ENCODE measurements at places on chromosomes 1 and 21.

- H3K27me3 ChIP-seq, result no peaks in the 10 kb centered on the region
- H3K4me3 ChIP-seq, result no peak overlapping the region
- H3K27ac ChIP-seq, result no peak overlapping the region
- H3K36me3 ChIP-seq, result no peaks in the 10 kb centered on the region
- no peaks in the 10 kb centered on the region for H3K4me1 ChIP-seq
These were observed 6.2 kb upstream of the HMGCS2 start for GRCh38 chr1:119774746-119775490.

GRCh38 chr1:88289401-88290102 lies 394.5 kb upstream of the PKN2 start:
- H3K4me3 ChIP-seq, result no peak overlapping the region
- DNase-seq, result no peak
- no peaks in the 10 kb centered on the region for H3K36me3 ChIP-seq
- no peak overlapping the region for H3K27ac ChIP-seq
- no peaks in the 10 kb centered on the region for H3K4me1 ChIP-seq

- no peaks in the 10 kb centered on the region for H3K4me1 ChIP-seq
- no peak for DNase-seq
- H3K27me3 ChIP-seq, result no peaks in the 10 kb centered on the region
- H3K27ac ChIP-seq, result no peak overlapping the region
These were observed 19.3 kb downstream of the FAM151A start for GRCh38 chr1:54604051-54604450.

DNA sequence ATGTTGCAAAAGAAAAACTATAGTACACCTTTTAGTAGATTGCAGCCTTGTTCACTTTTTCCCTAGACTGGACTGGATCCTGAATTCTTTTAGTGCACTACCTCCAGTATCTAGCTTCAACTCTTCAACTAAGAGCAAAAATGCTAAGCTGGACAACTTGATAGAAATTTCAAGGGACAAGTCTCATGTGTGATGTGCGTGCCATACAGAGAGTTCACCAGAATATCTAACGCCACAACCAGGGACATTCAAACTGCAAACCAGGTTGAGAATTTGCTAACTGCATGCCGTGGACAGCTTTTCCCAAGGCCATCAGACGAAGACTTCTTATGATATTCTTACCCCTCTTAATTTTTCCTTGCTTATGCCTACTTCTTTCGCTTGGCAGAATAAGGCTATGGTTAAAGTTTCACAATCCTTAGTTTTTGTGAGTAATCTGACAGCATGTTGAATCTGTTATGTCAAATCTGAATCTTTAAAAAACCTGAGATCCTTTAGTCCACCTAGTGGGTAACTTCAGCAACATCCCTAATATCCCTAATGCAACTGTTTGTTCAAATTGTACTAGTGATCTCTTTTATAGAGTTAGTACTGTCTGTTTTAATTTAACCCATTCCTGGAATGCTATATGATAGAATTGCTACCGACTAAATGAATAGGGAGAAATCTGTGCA lies 66.4 kb downstream of the DDAH1 start:
- no peaks in the 10 kb centered on the region for H3K4me1 ChIP-seq
- H3K4me3 ChIP-seq, result no peak overlapping the region
- no peaks in the 10 kb centered on the region for H3K36me3 ChIP-seq
- H3K27ac ChIP-seq, result no peak overlapping the region
- no peaks in the 10 kb centered on the region for H3K27me3 ChIP-seq

- H3K27me3 ChIP-seq, result no peaks in the 10 kb centered on the region
- no peak for DNase-seq
- peak overlapping the region; percentile 84 for H3K27ac ChIP-seq
- no peaks in the 10 kb centered on the region for H3K36me3 ChIP-seq
These were observed 1.3 kb upstream of the TTF2 start for GRCh38 chr1:117058810-117059209.

- no peaks in the 10 kb centered on the region for H3K27me3 ChIP-seq
- H3K27ac ChIP-seq, result no peak overlapping the region
- H3K4me3 ChIP-seq, result no peak overlapping the region
- no peaks in the 10 kb centered on the region for H3K4me1 ChIP-seq
- DNase-seq, result no peak
These were observed 11.4 kb downstream of the DEPDC1 start for GRCh38 chr1:68485431-68486022.

DNA sequence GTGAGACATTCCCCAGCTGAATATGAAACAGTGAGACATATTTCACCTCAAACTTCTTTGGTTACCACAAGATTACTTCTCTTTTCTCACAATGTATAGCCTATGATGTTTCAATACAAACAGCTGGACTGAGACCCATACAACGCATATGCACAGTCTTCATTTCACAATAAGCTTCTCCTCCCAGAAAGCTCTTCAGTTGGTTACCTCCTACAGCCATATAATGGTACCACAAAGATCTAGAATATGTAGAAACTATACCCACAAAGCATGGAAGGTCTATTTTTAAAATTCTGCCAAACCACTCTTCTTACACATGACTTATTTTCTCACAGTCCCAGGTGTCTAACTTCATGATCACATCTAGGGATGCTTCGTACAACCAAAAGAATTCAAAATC lies 70.8 kb downstream of the JAK1 start:
- no peak overlapping the region for H3K4me3 ChIP-seq
- DNase-seq, result no peak
- H3K4me1 ChIP-seq, result peaks cover 55% of the 10 kb centered on the region

GRCh38 chr1:60575326-60575977 lies 501.9 kb upstream of the C1orf87 start:
- no peak overlapping the region for H3K4me3 ChIP-seq
- H3K27ac ChIP-seq, result no peak overlapping the region
- no peaks in the 10 kb centered on the region for H3K27me3 ChIP-seq
- no peak for DNase-seq

DNA sequence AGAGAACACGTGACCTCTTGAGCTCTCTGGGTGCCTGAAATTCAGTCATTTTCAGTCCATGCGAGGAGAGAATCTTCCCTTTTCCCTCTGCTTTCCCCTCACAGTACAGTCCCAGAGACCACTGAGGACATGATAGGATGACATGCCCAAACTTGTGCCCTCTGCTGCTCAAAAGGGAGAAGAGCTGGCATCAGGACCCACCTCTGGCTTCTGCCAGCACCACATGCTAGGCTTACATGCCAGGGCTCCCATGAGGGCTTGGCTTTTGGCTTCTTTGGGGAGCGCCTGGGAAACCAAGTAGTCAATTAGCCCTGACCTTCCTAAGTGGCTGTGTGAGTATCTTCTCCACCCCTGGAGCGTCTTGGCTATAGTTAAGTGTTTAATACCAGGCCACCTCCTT lies 13.8 kb upstream of the KCNQ4 start:
- no peak overlapping the region for H3K27ac ChIP-seq
- no peak for DNase-seq
- no peaks in the 10 kb centered on the region for H3K4me1 ChIP-seq
- peaks cover 58% of the 10 kb centered on the region for H3K36me3 ChIP-seq
- H3K27me3 ChIP-seq, result no peaks in the 10 kb centered on the region

- H3K4me1 ChIP-seq, result peaks cover 16% of the 10 kb centered on the region
- no peak overlapping the region for H3K27ac ChIP-seq
- DNase-seq, result no peak
These were observed 3.4 kb downstream of the KIAA0319L start for GRCh38 chr1:35553851-35554250.

DNA sequence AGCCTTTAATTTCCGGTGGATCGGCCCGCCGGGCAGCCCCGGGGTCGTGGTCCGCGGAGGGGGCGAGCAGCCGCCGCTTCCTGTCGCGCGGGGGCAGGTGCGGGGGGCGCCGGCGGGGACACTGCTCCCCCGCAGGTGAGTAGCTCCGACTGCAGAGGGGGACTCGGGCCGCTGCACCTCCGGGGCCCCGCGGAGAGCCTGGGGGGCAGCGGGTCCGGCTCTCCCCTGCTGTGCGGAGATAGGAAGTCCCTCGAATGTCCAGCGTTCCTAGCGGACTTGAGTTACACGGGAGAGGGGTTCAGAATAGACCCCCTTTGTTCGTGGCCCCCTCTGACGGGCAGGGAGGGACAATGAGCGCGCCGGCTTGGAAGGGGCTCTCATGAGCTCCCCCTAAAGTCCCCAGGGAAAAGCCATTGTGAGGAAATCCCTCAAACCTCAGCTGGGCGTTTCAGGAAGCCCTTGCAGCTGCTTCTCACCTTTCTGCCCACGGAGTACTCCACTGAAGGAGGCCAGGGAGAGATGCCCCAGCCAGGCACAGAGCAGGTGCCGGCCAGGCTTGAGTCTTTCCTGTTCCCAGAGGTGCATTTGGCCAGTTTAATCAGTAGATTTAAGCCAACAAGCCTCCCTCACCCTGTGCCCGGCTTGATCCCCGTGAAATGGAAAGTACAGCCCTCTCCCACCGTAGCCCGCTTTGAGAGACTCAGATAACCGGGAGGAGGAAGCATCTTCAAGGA lies 925 bp downstream of the PDE9A start:
- H3K4me1 ChIP-seq, result peaks cover 18% of the 10 kb centered on the region
- peaks cover 4% of the 10 kb centered on the region for H3K27me3 ChIP-seq
- peak overlapping the region; percentile 25 for H3K27ac ChIP-seq

- peak overlapping the region; percentile 98 for H3K27ac ChIP-seq
- peaks cover 45% of the 10 kb centered on the region for H3K4me1 ChIP-seq
- peak overlapping the region; percentile 63 for H3K4me3 ChIP-seq
- no peak for DNase-seq
These were observed 2.0 kb downstream of the HNRNPU start for GRCh38 chr1:244862354-244862698.

- H3K27ac ChIP-seq, result no peak overlapping the region
- no peak for DNase-seq
- H3K36me3 ChIP-seq, result no peaks in the 10 kb centered on the region
- no peak overlapping the region for H3K4me3 ChIP-seq
- no peaks in the 10 kb centered on the region for H3K27me3 ChIP-seq
These were observed 493.0 kb upstream of the ADGRL4 start for GRCh38 chr1:79499541-79499940.

DNA sequence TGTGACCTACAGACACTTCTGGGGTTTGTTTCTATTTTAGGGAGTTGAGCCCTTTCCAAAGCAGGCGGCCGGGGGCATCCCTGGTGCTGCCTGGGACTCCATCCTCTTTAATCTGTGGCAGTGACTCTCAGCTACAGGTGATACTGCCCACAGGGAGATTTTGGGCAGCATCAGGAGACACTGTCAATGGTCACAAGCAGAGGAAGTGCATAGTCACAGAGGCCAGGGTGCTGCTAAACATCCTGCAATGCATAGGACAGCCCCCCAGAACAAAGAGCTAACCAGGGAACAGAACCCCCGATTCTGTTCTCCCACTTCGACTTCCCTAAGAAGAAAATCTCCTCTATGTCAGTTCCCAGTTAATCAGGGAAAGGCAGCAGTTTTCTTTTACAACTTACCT lies 66.2 kb downstream of the TEX35 start:
- H3K4me3 ChIP-seq, result no peak overlapping the region
- H3K36me3 ChIP-seq, result no peaks in the 10 kb centered on the region
- no peak for DNase-seq
- no peaks in the 10 kb centered on the region for H3K27me3 ChIP-seq
- H3K4me1 ChIP-seq, result no peaks in the 10 kb centered on the region

- H3K36me3 ChIP-seq, result no peaks in the 10 kb centered on the region
- no peak overlapping the region for H3K27ac ChIP-seq
- H3K4me1 ChIP-seq, result no peaks in the 10 kb centered on the region
- DNase-seq, result no peak
These were observed 5.1 kb downstream of the SH2D1B start for GRCh38 chr1:162406811-162407210.

- H3K4me1 ChIP-seq, result no peaks in the 10 kb centered on the region
- no peak overlapping the region for H3K4me3 ChIP-seq
- H3K27me3 ChIP-seq, result no peaks in the 10 kb centered on the region
- DNase-seq, result no peak
- no peak overlapping the region for H3K27ac ChIP-seq
These were observed 32.3 kb downstream of the AGT start for GRCh38 chr1:230681599-230681998.

- no peaks in the 10 kb centered on the region for H3K27me3 ChIP-seq
- no peaks in the 10 kb centered on the region for H3K36me3 ChIP-seq
- peaks cover 14% of the 10 kb centered on the region for H3K4me1 ChIP-seq
- no peak overlapping the region for H3K27ac ChIP-seq
- no peak overlapping the region for H3K4me3 ChIP-seq
These were observed 58.9 kb upstream of the NEK2 start for GRCh38 chr1:211734359-211734758.

DNA sequence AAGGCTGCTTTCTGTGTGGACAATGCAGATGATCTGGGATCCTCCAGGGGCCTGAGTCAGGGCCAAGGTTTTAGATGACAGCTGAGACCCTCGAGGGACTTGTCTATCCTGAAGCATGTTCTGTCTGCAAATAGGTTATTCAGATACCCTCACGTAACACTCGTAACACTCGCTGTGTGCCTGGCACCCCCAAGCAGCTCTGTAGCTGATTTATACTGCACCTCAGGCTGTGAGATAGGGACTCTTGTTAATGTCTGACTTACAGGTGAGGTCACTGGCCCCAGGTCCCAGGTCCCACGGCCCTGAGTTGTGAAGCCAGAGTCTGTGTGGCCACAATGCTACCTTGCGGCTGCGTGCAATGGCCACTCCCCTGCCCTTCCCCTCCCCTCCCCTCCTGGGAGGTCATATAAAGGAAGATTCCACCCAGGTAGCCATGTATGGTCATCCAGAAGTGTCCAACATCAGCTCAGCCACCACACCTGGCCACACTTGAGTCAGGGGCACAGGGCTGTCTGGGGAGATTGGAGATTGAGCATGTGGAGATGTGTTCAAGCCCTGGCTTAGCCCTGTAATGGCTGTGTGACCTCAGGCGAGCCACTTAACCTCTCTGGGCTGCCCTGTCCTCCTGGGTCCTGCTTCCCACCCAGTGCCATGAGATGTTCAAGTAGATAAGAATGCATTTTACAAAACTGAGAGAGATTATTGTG lies 687.7 kb downstream of the MATN1 start:
- no peak for DNase-seq
- H3K36me3 ChIP-seq, result no peaks in the 10 kb centered on the region
- H3K27me3 ChIP-seq, result no peaks in the 10 kb centered on the region
- no peaks in the 10 kb centered on the region for H3K4me1 ChIP-seq

- no peak overlapping the region for H3K27ac ChIP-seq
- H3K4me1 ChIP-seq, result peaks cover 6% of the 10 kb centered on the region
- H3K4me3 ChIP-seq, result no peak overlapping the region
- peaks cover 14% of the 10 kb centered on the region for H3K27me3 ChIP-seq
- no peaks in the 10 kb centered on the region for H3K36me3 ChIP-seq
These were observed 981 bp upstream of the KIAA1614 start for GRCh38 chr1:180911640-180912191.

Data from effector memory CD4-positive, alpha-beta T cell (primary cell).